NCI-H1694 (cell line): ENCODE measurements at places on chromosomes 4 and X.

DNA sequence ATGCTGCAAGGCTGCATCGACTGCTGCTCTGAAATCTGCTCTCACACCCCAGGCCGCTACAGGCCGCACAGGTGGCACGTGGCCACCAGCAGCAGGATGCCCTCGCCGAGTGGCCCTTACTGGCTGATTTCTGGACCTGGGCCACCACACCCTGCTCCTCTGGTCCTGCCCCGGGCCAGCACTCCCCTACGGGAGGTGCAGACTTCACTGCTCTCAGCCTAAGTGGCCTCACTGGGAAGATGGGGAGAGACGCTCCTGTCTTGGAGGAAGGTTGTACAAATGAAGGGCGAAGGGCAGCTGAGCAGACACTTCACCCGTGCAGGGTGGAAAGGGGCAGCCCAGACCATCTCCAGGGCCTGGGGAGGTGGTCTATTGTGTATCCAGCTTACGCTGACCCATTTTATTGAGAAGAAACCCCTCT, 72.5 kb downstream of the ACOX3 start:
- DNase-seq, result no peak

GRCh38 chr4:177308125-177308524, 1.5 kb upstream of the NEIL3 start:
- no peak for DNase-seq

GRCh38 chr4:77355731-77356130, 198.7 kb downstream of the CCNG2 start:
- DNase-seq, result no peak

DNA sequence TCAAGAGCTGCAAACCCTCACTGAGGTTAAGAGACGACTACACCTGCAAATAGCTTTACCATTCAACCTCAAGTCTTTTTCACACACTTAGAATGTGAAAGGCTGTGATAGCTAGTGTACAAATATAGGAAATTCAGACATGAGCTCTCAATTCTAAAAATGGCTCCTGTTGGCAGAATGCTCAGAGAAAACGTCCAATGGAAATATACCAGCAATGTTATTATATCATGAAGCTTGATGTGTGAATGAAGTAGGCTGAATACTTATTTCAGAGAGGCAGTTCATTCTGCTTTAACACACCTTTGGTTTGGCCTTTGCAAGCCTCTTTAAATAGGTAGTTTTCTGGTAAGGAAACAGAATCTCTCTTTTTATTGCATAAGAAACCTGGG, 227.6 kb downstream of the ADAMTS3 start:
- DNase-seq, result no peak

DNA sequence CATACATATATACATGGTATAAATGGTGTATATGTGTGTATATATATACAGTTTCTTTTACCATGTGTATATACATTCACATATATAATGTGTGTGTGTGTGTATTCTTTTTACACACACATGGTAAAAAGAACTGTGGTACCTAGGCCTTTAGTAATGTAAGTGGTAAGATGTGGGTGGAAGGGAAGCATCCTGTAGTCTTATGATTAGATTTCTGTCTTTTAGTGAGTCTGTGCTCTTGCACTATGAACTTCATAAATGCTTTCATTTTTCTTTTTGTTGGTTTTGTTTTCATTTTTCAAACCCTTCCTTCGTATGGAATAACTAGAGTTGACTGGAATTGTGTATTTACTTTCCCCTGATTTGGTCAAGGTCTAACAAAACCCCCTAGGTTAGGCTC, 12.1 kb downstream of the PABPC4L start:
- DNase-seq, result no peak

DNA sequence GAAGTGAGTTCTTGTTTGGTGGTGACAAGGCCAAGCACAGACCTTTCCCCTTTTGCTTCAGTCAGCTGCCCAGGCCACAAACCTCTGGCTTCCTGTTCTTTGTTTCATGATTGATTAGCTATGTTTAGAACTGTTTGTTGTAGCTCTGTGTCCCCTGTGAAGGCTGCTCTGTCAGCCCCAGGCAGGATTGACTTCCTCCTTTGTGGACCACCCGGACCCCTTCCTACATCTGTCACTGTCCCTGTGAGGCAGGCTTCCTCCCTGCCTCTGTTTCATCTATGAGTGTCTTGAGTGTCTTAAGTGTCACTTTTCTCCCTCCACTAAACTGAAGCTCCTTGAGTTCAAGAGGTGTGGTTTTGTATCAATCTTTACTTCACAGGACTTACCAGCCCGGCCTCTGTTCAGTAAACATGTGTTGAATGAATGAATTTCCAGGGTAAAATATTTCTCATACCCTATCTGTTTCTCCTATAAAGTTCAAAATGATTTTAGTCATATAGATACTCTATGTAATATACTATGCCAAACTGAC, 83.5 kb downstream of the ZNF674 start:
- no peak for DNase-seq

DNA sequence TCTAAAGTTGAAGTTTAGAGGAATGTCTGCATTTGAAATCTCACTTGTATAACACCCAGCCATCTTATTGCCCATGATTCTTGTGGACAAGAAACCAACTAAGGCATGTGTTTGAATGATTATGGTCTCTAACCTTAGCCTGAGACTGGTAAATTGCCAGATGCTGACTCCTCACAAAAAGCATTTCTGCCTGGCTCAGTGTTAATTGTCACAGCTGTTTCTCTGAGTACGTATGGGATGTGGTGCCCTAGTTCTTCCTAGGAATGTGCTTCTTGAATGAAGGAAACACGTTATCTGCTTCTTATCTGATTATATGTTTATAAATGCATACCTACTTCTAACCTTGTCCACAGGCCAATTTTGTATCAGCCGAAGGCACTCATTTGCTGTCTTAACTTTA, 63.1 kb upstream of the NDP start:
- no peak for DNase-seq

DNA sequence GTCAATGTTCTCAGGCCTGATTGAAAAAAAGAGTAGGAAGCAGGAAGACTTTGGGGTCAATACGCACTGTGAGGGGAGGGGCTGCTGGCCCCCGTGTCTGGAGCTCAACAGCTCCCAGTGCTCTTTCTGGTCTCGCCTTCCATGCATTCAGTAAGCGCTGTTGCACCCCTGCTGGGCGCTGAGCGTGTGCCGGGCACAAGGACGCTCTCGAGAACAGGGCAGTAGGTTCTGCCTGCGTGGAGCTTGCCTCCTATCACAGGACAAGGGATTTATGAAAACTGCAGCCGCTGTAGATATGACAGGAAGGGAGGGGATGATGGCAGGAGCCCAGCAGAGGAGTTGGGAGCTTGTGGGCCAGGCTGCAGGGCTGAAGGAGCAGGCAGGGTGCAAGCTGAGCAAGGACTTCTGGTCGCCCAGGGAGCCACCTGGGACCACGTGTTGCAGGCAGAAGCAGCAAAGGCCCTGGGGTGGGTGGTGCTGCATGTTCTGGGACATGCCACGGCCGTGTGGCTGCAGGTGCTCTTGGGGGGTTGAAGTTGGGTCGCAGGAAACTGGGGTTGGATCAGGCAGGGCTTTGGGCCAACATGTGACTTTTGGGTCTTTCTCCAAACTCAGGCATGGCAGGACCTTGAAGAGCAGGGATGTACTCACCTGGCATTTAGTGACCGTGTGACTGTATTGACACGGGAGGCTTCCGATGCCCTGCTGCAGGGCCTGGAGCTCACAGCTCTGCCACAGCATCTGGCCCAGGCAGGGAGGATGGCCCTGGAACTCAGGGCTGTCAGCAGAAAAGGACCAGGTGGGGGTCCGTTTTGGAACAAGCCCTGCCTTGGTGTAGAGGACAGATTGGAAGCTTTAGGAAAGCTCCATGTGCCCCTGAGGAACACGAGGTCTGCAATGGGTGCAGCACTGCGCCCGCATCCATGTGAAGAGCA, 97.9 kb downstream of the CPZ start:
- no peak for DNase-seq

DNA sequence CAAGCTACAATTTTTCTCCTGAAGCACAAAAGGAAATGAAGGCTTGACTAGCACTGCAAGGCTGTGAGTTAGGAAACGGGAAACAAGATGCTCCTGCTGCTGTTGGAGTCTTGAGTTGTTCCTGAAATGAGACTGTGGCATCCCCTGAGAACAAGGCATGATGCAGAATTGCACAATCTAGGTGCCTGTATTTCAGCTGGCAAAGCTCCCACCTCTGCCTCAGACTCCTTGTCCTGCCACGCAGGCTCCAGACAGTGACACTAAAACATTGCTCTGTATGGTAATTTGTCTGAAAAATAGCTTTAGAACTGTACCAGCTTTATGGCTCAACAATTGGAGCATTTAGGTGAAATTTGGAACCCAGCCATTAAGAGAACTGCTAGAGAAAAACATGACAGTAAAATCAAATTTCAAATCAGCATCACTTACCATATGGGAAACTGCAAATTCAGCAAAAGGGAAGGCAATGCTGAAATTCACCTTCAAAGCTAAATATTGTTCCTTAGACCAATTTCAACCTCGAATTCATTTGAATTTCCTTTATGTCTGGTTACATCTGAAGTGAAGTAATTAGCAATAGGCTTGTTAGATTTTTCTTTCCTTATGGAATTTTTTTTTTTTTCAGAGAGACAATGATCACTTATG, 103.4 kb downstream of the MFAP3L start:
- DNase-seq, result no peak

DNA sequence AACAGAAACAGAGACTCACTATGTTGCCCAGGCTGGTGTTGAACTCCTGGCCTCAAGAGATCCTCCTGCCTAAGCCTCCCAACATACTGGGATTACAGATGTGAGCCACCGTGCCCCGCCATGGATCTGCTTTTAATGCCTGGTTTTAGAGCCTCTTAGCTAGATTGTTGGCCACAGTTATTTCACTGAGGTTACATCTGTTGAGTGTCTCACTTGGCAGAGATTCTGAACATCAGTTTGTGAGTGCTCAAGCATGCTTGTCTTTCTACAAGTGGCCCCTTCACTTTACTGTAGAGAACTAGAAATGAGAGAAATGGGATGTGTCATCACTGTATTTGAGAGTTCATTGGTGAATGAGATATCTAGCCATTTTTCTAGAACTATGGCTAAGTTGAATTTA, 218.5 kb downstream of the APBB2 start:
- DNase-seq, result no peak

GRCh38 chr4:95129031-95129430, 371.3 kb downstream of the BMPR1B start:
- no peak for DNase-seq

DNA sequence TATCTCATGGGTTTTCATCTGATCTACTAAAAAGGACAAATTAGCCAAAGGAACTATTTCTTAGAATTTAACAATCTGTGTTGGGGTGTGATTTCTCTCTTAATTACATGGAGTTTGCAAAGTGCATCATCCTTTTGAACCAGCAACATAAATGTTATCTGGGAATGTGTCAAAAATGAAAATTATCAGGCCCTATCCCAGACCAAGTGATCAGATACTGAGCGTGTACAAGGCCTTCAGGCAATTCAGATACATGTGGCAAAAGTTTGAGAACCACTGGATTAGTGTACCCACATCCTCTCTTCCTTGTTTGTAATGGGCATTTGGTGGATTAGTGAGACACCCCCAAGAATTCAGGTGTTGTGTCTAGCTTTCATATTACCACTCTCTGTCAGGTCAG, 3.8 kb downstream of the SH3D19 start:
- no peak for DNase-seq

DNA sequence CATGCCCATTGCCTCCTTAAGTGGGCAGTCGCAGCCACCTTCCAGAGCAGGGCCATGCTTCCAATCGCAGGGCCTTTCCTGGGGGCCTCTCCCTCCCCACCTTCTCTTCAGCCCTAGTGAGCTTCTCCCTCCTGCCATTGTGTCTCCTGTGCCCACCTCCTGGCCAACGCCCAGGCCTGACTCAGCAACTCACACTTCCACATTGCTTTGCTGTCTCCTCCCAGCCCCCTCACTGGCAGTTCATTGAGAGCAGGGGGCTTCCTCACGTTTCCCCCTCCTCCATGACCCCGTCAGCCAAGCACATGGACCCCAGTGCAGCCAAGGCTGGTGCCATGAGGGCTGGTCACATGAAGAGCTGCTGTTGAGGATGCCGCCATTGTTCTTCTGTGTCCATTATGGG, 25.9 kb downstream of the HTRA3 start:
- no peak for DNase-seq
